ENCODE measurements at places on chromosomes 12 and 14.
A peak's percentile ranks its signal among the peaks of the same experiment; 100 is the strongest.

DNA sequence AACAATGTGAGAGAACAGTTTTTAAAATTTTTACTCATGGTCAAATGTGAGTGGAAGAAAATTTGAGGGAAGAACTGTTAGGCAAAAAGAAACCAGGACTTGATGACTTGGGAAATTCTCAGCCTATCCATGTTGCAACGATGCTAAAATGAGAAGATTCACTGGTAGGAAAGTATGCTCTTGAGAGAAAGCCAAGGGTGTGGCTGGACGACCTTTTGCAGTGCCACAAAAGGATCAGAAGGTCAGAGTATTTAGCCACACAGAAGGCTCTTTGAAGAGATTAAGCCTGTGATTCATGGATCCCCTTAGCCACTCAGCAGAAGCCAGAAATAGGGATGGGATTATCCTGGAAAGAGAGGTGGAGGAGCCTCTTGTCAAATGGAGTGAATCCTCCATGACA lies 336.8 kb downstream of the LRIG3 start:
- DNase-seq: peak; percentile 53

GRCh38 chr12:76032043-76032981 lies 736 bp upstream of the PHLDA1 start:
- DNase-seq: peak; percentile 46

GRCh38 chr12:105445249-105445648 lies 114.8 kb downstream of the C12orf75 start:
- no peak for DNase-seq

- no peak for DNase-seq
These were observed 293.6 kb downstream of the NELL2 start for GRCh38 chr12:44582521-44582920.

GRCh38 chr12:104809251-104809650 lies 148.8 kb downstream of the SLC41A2 start:
- DNase-seq: no peak

DNA sequence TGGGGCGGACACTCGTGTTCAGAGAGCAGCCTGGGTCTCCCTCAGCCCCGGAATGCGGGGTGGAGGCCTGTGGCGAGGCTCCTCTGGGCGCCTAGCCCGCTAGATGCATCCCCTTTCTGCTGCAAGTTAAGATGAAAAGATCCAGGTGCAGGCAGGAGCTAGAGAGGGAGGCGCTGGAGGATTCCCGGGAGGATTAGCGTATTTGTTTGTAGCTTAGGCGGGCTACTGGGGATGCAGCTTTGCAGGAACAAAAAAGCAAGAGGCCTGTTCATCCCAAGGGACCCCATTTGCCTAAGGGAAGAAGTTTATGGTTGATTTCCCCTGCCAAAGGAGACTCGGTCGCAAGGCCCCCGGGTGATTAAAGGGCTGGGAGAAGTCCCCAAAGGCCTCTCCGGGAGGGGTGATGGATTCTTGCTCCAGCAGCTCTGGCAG lies 824 bp downstream of the CCDC177 start:
- peak; percentile 98 for DNase-seq
